ENCODE measurements at places on chromosomes 3 and 15.

GRCh38 chr15:71526060-71526820 is 284.1 kb upstream of the NR2E3 start:
- DNase-seq, result peak; percentile 11

GRCh38 chr3:170056710-170057454 is 19.1 kb downstream of the GPR160 start:
- no peak for DNase-seq

DNA sequence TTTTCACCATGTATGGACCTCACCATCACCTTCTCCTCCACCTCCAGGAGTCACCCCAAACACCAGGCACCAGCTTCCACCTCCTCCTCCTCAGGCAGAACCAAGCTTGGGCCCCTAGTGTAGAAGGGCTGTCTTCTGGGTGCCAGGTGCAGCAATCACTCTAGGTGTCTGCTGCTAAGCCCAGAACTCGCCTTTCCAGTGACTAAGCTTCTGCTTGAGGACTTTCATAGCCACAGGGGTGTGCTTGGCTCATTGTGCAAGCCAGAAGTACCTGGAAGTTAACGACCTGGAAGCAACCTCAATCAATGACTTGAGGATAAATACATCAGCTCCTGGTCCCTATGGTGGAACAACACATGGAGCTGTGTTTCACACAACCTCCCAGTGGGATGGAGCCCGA is 49.8 kb upstream of the PXYLP1 start:
- DNase-seq, result no peak

GRCh38 chr3:188529228-188529627 is 375.3 kb downstream of the LPP start:
- DNase-seq, result no peak

GRCh38 chr15:88918738-88919137 is 5.6 kb upstream of the MFGE8 start:
- DNase-seq, result peak; percentile 98

DNA sequence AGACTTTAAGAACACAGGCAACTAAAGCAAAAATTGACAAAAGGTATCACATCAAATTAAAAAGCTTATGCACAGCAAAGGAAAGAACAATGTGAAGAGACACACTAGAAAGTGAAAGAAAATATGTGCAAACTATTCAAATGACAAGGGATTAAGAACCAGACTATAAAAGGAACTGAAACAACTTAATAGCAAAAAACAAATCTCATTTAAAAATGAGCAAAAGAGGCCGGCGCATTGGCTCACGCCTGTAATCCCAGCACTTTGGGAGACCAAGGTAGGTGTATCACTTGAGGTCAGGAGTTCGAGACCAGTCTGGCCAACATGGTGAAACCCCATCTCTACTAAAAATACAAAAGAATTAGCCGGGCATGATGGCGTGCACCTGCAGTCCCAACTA is 14.4 kb downstream of the NGLY1 start:
- no peak for DNase-seq

- no peak for DNase-seq
Measured at GRCh38 chr15:77035584-77035983, 35.3 kb downstream of the TSPAN3 start.

DNA sequence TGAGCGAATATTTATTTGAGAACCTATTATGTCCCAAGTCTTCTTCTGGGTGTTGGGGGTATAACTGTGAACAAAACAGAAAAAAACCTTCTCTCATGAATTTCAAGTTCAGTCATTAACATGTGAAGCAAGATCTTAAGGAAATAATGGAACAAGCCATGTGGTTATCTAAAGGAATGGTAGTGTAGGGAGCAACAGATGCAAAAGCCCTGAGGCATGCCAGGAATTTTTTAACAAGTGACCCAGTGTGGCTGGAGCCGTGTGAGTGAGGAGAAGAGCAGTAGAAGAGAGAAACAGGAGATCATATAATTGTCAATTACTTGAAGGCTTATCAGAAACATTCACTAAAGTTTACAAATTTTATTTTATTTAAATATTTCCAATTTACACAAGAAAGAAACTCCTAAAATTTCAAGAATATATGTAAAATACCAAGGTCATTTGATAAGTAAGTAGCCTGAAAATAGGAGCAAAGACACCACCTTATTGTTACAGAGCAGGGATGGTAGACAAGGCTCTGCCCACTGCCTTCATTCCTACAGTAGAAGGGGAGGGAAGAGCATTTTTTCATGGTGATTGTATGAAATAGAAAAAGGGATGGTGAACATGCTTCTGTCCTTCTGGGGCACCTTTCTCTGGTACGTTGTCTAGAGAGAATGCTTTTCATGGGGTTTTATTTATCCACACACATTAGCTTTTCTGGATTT is 345.1 kb downstream of the PLOD2 start:
- DNase-seq, result no peak

- DNase-seq, result no peak
Measured at GRCh38 chr15:93072411-93073394, 16.3 kb downstream of the RGMA start.

DNA sequence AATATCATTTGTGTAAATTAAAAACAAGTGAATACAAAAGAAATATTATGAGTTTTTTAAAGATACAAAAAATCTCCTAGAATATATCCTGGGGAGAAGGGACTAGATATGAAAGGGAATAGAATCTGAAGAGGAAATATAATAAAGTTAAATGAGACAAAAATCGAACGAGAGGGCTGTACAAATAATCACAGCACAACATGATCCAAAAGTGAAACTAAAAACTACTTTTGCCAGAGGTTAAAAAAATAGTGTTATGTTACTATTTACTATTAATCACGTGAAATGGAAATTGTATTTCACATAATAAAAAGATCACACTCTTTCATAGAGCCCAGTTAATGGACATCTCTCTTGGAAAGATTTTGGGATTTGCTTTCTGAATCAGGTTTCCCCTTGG is 28.6 kb downstream of the CGGBP1 start:
- no peak for DNase-seq

DNA sequence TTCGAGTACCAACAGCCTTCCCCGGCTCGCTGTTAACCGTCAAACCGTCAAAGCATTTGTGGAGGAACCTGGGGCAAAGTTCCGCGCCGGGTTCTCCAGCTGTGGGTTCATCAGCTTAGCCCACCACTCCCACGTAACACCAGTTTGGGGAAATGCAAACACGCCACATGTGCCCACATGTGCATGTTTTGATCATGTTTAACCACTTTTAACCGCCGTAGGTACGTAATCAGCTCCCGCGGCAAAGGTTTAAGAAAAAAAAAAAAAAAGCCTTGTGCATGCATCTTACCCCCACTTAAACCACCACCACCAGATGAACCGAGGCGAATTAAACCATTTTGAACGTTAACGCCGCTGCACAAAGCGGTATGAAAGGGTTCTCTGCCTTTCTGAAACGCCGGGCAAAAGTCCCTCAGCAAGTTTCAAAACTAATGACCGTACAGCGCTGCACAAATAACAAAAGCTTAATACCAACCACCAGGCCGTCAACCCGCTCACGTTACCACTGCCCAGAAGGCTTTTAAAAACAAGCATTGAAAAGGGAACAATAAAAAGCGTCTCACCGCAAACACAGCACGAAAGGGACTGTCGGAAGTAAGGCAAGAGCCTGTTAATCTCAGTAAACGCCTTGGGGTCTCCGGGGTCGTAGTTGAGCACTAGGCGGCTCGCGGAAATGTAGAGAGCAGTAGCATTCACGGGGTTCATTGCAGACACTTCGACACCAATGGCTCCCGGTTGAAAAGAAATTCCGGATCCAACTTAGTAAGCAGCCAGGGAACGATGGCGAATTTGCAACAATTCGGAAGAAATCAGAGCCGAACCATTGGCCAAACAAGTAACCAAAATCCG is 1.5 kb downstream of the MSL2 start:
- no peak for DNase-seq

DNA sequence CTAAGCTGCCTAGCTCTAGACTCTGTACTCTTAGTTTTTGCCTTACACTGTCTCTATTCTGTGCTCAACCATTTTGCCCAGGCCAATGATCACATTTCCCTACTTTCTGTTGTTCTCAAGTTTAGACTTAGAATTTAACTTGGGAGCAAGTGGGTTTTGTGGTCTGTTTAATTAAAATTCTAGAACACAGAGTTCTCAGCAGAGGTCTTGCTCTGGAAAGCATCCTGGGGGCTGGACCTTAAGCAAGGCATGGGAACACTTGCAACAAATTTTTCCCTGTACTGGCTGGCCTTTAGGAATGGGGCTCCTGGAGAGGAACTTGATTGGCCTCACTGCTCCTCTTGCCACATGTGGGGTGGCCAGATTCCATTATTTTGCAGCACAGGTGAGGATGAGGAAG is 236.3 kb upstream of the LRTM1 start:
- no peak for DNase-seq

DNA sequence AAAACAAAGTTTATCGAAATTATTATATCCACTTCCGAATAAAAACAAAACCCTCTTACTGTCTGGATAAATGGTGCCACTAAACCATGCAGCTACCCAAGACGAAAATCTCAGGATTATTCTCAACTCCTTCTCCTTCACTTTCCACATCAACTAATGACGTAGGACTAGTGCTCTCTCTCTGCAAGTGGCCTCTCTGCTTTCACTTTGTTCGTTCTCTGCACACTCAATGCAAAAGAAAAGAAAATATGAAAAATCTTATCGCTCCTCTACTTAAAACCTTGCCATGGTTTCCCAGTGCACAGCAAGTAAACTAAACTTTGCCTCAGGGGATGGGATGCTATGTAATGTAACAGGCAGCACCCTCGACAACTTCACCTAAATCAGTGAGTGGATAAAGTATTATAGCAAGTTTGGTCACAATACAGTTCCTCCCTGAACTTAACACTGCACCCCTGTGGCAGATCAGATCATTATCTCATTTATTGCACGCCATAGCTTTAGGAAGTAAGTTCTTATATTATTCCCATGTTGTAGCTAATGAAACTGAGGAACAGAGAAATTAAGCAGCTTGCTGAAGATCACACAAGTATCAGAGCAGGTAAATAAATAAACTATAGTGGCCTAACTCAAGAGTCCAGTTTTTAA is 262.7 kb upstream of the GADL1 start:
- no peak for DNase-seq

DNA sequence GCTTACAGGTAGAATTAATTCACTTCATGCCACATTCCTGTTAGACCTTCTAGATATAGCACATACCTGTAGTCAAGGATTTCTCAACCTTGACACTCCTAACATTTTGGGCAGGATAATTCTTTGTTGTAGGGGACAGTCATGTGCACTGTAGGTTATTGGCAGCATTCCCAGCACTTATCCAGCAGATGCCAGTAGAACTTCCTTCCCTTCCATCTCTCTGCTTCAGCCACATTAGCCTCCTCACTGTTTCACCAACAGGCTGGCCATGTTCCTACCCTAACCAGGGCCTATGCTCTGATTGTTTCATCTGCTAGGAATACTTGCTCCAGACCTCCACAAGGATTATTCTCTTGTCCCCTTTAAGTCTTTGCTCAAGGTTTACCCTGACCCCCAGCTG is 68.0 kb upstream of the STAC start:
- no peak for DNase-seq

- DNase-seq, result no peak
Measured at GRCh38 chr15:39799552-39800011, 16.9 kb upstream of the FSIP1 start.

DNA sequence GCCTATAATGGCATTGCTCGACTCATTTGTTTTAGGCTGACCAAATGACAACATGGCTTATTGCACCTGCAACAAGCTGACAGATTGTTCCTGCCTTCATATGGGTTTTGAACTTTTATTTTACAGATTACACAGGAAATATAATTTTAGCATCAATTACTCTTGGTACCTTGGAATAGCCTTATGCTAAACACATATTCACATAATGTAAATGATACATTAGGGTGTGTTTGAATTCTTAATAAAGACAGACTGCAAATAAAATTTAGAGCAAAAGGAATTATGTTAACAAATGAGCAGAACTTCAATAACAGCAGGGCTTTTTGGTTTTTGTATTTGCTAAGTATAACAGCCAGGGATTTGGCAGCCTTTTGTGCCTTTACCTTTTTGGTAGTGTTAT is 51.9 kb upstream of the TMC3 start:
- no peak for DNase-seq

DNA sequence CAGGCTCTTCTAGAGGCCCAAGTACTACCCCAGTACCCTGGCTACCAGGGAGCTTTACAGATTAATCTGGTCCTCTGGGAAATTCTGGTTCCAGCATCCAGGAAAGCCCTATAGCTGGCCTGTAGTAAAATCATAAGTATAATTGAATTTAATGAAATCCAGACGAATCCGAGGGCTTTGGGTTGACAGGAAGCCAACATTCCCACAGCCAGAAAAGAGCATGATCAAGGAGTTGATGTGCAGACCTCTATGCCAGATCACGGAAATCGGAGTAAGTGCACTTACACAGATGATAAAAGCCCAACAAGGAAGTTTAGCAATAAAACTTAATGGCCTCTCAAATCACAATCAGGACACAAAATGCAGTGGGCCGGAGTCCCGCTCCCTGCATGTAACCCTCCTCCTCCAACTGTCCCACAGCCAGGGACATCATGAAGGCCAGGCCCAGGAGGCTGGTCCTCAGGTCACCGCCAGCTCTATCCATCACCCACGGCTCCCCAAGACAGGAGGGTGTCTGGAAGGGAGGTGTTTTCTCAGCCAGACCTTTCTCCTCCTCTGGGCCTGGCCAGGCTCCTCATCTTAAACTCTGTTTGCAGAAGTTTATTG is 62.8 kb upstream of the SEC22A start:
- peak; percentile 64 for DNase-seq

GRCh38 chr3:191432162-191432561 is 28.8 kb upstream of the PYDC2 start:
- DNase-seq, result no peak

- no peak for DNase-seq
Measured at GRCh38 chr3:163916596-163917560, 1161.4 kb downstream of the SI start.

- DNase-seq, result no peak
Measured at GRCh38 chr3:12175844-12176453, 17.2 kb upstream of the TIMP4 start.

- DNase-seq, result no peak
Measured at GRCh38 chr3:188434594-188434993, 280.6 kb downstream of the LPP start.

GRCh38 chr15:70516408-70517193 is 246.8 kb downstream of the UACA start:
- DNase-seq, result no peak

DNA sequence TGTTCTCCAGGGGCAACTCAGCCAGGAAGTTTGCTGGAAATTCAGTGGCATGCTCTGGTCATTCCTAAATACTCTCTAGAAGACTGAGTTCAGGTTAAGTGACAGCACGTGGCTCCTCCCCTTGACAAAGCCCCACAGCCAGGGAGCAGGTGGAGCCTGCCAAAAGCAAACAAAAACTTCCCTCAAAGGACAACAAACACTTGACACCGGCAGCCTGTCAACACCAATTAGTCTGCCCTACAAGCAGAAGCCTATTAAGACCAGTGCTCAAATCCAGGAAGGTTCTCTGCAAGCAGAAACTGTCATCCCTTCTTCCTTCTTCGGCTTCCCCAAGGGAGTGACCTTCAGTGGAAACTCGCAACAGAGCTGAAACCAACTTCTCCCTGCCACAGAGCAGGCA is 5.0 kb downstream of the MEX3B start:
- no peak for DNase-seq

DNA sequence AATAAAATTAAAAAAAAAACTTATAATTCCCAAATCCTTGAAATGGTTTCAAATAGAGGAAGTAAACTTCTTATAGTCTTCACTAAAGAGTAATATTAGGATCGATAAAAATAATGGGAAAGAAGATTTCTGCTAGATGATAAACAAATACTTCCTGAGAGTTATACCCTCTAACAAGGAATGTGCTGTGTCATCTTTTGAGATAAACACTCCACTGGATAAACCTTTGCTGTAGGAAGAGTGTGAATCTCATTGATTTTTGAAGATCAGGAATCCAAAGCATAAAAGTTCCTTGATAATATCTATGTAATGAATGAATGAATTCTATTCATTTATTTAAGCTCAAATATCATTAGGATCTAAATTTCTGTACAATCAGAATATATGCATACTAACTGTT is 161.0 kb upstream of the GBE1 start:
- no peak for DNase-seq
